ENCODE measurements at places on chromosomes 2 and 18.

DNA sequence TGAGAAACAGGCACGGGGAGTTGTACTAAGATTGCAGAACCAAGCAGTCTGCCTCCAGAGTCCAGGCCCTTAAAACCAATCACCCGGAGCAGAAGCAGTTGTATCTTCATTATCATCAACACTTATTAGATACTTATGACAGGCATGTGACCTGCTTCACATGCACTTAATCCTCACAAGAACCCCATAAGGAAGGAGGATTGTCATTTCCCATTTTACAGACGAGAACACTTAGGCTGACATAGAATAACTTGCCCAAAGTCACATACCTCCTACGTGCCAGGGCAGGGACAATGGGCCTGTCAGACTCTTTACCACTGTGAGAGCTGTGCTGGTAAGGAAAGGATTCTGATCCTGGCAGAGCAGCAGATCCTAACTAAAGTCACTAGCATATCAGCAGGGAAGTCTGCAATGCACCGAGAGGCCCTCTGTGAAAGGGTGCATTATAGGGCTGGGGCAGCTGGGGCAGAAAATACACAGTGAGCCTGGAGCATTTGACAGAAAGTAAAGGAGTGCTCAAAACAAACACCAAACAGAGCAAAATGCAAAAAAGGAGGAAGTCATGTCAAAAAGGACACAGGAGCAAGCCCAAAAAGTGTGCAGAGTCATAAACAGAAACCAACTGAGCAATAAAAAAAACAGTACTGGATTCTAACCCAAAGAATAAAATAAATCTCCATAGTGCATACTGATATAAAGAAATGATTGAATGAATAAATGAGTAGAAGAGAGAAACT, 55.9 kb upstream of the SP3 start:
- DNase-seq = no peak

GRCh38 chr2:117933884-117934354, 80.0 kb downstream of the CCDC93 start:
- no peak for DNase-seq

DNA sequence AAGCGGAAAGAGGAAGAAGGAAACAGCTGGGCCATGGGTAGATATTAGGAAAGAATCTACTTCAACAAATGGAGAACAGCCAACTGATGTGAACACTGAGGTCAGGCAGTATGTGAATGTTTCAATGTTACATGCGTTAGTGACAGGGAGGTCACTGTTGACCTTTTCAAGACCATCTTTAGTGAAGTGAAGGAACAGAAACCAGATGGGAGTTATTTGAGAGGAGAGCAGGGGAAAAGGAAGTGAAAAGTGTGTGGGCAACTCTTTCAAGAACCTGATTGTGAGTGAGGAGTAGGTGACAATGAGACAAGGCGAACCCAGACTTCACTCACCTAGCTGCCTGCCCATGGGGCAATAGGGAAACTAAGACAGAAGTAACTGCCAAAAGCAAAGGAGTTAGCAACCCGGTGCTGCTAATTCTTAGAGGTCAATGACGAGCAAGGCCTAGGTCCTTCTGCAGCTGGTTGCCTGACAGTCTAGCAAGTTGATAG, 67.0 kb downstream of the SP3 start:
- DNase-seq = no peak

DNA sequence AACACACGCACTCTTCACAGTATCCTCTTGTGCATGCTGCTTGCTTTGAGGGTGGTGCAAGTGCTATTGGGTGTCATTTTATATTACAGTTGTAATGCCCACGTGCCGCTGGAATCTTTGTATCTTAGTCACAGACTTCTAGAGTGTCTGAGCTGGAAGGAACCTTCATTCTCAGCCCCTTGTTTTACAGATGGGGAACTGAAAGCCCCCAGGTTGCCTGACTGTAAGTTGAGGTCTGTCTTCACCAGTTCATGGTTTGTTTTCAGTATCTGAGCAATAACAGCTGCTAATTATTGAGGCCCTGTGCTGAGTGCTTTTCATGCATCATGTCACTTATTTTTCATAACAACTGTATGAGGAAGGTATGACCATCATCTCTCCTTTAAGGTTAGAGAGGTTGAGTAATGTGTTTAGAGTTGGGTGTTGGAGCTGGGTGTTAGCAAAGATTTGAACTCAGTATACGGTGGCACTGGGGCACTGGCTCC, 77.0 kb downstream of the PRKCE start:
- no peak for DNase-seq

DNA sequence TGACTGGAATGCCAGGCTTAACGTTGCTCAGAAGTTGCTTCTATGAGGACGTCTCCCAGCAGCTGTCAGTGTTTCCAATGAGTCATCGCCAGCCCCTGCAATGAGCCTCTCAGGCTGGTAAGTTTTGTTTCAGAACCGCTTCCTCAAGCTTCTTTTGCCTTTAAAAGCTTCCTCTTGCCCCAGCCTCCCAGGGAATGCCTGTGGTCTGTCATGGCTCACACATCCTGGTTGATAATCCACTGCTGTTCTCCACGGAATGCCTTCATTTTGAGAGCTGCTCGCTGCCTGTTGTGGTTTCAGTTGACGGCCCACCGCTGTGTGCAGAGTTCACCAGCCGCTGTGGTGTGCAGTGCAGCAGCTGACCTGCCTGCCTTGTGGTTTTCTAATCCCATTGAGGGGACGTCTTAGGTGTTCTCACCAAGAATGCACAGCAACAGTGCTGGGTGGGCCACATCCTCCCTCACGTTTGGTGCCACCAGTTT, 96.4 kb downstream of the RTP5 start:
- DNase-seq = peak; percentile 77

GRCh38 chr2:85545780-85546240, 6.8 kb downstream of the MAT2A start:
- peak; percentile 21 for DNase-seq

DNA sequence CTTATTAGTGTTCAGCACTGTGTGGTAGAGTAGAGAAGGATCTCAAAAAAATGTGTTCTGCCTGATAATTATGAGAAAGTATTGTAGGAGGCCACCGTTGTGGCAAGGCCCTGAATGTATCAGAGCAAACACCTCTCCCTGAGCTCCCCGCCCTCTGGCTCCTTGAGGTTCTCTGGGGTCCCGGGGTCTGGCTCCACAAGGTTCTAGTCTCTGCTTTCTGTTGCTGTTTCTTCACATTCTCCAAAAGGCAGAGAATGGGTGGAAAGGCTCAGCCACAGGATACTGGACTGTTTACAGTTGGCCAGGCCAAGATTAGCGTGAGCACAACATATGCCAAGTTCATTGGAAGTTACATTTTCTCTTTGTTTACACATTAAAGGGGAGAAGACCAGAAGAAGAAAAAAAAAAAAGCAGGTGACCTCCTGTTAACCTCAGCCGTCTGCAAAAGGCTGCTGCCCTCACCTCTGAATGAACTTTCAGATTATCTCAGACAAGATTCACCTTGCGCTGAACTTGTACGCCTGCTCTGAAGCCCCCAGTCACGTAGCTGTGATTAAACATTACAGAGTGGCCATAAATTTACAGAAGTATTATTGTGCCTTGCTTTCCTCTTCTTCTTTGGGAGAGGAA, 56.6 kb upstream of the CYP26B1 start:
- DNase-seq = no peak

DNA sequence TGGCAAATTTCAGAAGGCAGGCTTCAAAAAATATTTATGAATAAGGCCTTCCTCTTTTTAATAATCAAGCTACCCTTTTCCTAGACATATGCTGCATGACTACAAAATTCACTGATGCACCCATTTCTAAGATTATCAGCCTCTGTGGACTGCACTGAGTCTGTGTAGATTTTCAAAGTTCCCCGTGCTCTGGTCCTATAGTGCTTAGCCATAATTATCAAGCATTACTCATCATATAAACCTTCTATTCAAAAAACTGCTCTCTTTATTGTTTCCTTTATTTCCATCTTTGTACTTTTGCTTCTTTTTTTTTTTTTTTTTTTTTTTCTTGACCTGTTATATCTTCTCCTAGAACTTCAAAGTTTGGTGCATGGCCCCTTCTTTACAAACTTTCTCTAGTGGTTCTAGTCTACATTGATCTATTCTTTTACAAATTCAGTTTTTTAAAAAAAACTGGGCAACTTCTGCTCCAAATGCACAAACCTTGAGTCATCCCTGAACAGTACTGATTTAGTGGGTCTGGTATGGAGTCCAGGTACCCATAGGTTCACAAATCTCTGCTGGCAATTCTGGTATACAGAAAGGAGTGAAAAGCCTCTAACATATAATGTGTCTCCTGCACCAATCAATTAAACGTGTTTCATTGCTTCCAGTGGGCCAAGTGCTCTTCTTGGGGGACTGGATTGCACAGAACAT, 481.9 kb downstream of the NUP35 start:
- no peak for DNase-seq

DNA sequence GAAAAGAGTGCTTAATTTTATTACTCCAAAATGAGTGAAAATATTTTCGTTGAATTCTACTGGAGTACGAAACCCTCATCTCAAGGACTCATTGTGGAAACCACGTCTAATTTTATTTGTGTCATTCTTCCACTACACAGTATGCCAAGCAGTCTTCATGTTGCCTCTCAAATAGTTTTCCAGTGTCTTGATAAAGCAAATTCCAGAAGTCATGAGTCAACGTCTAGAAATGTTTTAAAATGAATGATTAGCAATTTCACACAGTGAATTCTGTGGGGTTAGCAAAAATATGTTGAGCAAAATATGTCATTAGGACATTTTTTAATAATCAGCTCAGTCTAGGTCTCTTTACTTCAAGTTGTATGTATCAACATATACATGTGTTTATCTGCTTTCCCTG, 865.5 kb downstream of the DSC3 start:
- DNase-seq = no peak

GRCh38 chr2:29213888-29214291, 98.7 kb downstream of the CLIP4 start:
- no peak for DNase-seq

DNA sequence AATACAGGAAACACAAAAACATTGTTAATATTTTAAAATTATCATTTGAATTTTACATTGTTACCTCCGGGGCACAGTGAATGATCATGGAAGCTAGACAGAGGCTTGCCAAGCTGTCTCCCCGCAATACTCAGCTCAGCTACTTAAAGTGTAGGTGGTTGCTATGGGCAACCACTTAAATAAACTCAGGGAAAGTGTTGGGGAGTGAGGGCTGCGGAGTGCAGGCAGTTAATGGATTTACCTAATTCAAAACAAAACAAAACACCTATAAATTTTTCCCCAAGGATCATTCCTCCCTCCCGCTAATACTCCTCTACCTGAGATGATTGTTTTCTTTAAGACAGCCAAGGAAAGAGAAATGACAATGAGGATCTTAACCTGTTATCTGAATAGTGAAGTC, 349.5 kb downstream of the TGIF1 start:
- DNase-seq = no peak

GRCh38 chr2:85423525-85423924, 5.0 kb downstream of the SH2D6 start:
- DNase-seq = no peak

DNA sequence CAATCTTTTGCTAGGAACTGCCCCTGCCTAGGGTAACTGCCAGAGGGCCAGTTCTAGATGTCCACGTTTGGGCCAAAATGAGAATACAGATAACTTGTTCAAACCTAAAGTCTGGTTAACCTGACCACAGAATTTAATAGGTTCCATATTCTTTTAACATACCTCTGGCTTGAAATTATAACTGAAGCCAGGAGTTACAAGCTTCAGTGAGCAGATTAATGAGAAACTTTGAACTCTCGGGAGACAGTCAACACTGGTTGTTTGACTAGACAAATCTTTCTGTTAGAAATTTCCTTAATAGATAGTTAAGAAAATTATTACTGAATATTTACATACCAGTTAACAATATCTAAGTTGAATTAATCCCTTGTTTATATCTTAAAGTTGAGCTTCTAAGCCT, 110.0 kb upstream of the KLF7 start:
- no peak for DNase-seq

DNA sequence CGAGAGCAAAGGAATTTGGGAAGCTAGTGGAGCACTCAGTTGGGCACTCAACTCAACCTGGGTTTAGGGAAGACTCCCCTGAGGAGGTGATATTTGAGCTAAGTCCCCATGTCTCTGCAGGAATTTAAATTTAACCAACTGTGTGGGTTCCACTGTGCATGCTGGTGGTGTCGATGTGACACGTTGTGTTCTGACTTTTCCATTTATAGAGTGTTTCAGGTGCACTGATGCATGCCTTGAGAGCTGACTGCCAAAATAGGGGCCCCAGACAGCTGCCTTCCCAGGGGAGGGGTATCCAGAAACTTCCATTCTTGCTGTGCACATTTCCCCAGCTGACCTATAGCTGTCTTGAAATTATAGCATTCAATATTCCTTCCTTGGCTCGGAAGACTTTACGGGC, 63.7 kb upstream of the BCL2L11 start:
- DNase-seq = no peak

GRCh38 chr2:136068581-136069227, 49.2 kb downstream of the CXCR4 start:
- DNase-seq = no peak

GRCh38 chr18:58045242-58046092, 1.4 kb downstream of the NEDD4L start:
- peak; percentile 47 for DNase-seq

GRCh38 chr2:224359569-224359968, 42.3 kb downstream of the FAM124B start:
- DNase-seq = peak; percentile 18

- DNase-seq = no peak
These were observed 73.8 kb downstream of the ZNF385B start for GRCh38 chr2:179787601-179788000.

- DNase-seq = no peak
These were observed 372.4 kb upstream of the ATP5MC3 start for GRCh38 chr2:175553910-175554309.

GRCh38 chr2:96907115-96908041, 37.5 kb upstream of the SEMA4C start:
- no peak for DNase-seq

DNA sequence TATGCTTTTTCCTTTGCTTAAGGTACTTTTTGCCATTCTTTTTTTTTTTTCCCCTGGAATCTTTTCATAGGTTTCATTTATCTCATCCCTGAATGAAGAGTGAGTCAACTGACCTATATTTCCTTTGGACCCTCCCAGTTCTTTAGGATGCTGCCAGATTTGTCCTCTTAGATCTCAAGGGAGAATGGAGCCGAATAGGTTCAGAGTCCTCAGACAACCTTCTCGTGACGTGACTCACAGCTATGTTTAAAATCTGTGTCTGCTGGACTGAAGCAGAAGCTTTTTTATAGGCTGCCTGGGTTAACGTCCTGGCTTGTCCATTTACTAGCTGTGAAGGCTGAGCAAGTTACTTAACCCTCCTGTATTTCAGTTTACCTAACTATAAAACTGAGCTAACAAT, 358.6 kb downstream of the DLGAP1 start:
- no peak for DNase-seq

Measured in stimulated activated naive CD8-positive, alpha-beta T cell treated with anti-CD3 and anti-CD28 coated beads, Interleukin-15, Interleukin-2, amounts not matched to agents 100 U/mL and 50 U/mL, for 24 hours (primary cell).